ENCODE measurements at places on chromosomes 7 and 10. TPM values are rescaled to one million over a fixed set of nuclear protein-coding genes. Genes with fewer than 3 reads are reported as not detected.

RPEL1 gene
- not detected for total RNA-seq

OR2A1 gene
- total RNA-seq, result not detected

CRYGN gene
- not detected for total RNA-seq

CALML3 gene
- 0.69 TPM for total RNA-seq

AHR gene
- total RNA-seq, result 20.1 TPM

GSTO1 gene
- 34.6 TPM for total RNA-seq

TMEM273 gene
- total RNA-seq, result 2.1 TPM

GTPBP10 gene
- total RNA-seq, result 22.4 TPM

INPP5A gene
- 84.0 TPM for total RNA-seq

CUZD1 gene
- total RNA-seq, result 0.69 TPM

BAZ1B gene
- 52.1 TPM for total RNA-seq

TMEM213 gene
- total RNA-seq, result not detected

AKR1E2 gene
- 74.0 TPM for total RNA-seq

CDNF gene
- total RNA-seq, result 1.6 TPM

GPR37 gene
- total RNA-seq, result 10.8 TPM

CDK14 gene
- 137 TPM for total RNA-seq

SLC16A9 gene
- total RNA-seq, result 16.1 TPM
